ENCODE measurements at places on chromosomes 6 and 20. TPM values are rescaled to one million over a fixed set of nuclear protein-coding genes. Genes with fewer than 3 reads are reported as not detected.

- peak overlapping the region; percentile 78 for H3K27ac ChIP-seq
- peaks cover 13% of the 10 kb centered on the region for H3K4me1 ChIP-seq
- H3K36me3 ChIP-seq, result no peaks in the 10 kb centered on the region
- DNase-seq, result no peak
- H3K4me3 ChIP-seq, result no peak overlapping the region
These were observed 43.8 kb downstream of the ADAT2 start for GRCh38 chr6:143406673-143407072.

DNA sequence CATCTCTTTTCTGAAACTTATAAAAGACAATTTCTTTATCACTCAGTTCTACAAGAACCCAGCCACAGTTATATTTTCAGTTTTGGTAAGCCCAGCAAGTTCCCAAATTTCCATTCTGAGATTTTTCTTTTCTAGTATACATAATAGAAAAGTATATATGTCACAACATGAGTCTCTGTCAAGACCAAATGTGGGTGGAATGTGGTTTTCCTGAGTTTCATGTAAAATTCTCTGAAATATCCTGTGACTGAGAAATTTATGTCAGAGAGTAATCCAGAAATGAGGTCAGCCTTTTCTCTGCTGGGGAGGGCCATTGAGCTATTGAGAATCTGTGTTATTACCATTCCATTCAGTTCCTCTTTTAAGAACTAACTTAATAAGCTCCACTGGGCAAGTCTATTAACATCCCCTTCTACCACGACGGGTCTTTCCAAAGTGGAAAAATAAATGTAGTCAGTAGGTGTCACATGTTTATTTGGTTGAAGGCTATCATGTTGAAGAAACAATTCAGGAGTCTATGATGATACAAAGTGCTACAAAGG, 100.7 kb upstream of the HMGN3 start:
- H3K4me1 ChIP-seq, result no peaks in the 10 kb centered on the region
- H3K36me3 ChIP-seq, result no peaks in the 10 kb centered on the region
- no peaks in the 10 kb centered on the region for H3K27me3 ChIP-seq
- no peak for DNase-seq
- H3K27ac ChIP-seq, result no peak overlapping the region

DNA sequence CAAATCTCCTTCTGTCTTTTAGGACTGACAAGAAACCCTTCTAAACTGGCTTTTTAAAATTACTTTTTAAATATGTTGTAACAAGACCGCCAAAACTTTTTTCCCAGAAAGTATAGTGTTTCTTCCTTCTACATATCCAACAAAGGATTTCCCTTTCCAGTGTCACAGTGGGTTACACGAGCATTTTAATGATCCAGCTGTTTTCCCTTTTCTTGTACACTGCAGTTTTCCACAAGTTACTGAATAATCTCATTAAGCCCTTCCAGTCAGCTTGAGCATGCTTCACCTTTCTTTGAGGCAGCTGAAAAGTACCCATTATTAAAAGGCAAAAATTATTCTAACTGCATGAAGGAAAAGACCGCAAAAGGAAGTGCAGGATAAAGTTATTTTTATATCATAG, 48.6 kb downstream of the CD24 start:
- no peaks in the 10 kb centered on the region for H3K4me1 ChIP-seq
- H3K36me3 ChIP-seq, result no peaks in the 10 kb centered on the region
- no peak overlapping the region for H3K27ac ChIP-seq
- no peak overlapping the region for H3K4me3 ChIP-seq

DNA sequence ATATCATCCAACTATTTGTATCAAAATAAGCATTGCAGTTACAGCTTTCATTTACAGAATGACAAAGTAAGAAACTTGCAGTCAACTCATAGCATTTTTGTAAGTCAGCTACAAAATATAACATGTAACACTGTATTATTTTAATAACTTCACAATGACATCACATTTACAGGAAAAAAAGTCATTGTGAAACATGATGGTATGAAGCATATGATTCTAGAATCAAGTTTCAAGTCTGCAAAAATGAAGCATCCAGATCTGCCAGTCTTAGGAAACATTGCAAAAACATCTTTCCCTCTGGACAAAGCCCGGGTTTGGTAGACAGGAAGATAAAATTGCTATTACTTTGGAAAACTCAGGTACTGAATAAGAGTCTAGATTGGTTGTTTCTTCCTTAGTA, 263.9 kb upstream of the NT5E start:
- no peaks in the 10 kb centered on the region for H3K27me3 ChIP-seq
- no peaks in the 10 kb centered on the region for H3K4me1 ChIP-seq
- H3K36me3 ChIP-seq, result no peaks in the 10 kb centered on the region

DNA sequence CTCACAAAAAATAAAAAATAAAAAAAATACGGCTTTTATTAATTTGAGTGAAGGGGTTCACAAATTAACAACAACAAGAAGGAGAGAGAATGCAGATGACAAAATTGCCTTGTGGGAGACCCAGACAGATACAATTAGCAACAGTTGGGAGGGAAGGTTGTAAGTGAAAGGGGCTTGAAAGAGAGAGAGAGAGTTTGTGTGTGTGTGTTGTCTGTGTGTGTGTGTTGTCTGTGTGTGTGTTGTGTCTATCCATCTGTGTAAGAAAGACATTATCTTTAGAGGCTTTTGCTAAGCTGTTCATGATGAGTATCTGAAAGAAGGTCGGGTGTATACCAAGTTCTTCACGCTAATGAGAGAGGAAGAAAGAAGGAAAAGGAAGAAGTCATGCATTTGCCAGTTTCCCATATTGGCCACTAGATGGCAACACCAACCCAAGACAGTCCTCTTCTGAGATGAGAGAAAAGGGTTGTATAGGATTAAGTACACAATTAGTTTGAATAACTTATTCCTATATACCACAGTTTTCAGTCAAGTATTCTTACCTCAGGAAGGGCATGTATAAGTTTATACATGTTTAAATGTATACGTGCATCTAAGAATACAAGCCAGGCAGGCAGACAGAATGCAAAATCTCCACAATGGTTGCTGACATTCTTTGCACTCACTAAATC, 63.7 kb upstream of the CD2AP start:
- H3K36me3 ChIP-seq, result no peaks in the 10 kb centered on the region
- peak overlapping the region; percentile 67 for H3K4me3 ChIP-seq
- no peak for DNase-seq

DNA sequence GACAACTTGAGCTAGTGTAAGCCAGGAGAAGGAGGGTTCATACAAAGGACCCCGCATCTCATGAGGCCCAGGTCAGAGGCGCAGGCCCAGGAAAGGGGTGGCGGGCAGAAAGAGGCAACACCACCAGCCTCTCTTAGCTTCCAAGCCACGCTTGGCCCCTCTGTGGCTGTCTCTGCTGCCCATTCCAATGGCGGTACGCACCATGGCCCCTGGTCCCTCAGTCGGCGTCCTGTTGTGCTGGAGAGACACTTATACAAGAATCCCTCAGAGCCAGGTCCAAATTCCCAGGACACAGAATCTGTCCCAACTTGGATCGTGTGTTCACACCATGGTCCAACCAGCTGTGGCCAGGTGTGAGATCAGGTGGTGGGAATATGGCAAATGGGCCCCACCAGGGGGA, 127.0 kb upstream of the CDH4 start:
- no peaks in the 10 kb centered on the region for H3K4me1 ChIP-seq
- no peak overlapping the region for H3K4me3 ChIP-seq
- no peaks in the 10 kb centered on the region for H3K27me3 ChIP-seq
- no peak overlapping the region for H3K27ac ChIP-seq
- no peak for DNase-seq

Gene APCDD1L
- 2.1 TPM for total RNA-seq

Gene HNF4A
- not detected for total RNA-seq

Gene PBOV1
- total RNA-seq, result not detected

Gene CYP24A1
- not detected for total RNA-seq
